Fibroblast of mammary gland (primary cell): ENCODE measurements at places on chromosomes 12 and 14.

GRCh38 chr14:64774272-64774671 lies 70.0 kb downstream of the PLEKHG3 start:
- DNase-seq = no peak

DNA sequence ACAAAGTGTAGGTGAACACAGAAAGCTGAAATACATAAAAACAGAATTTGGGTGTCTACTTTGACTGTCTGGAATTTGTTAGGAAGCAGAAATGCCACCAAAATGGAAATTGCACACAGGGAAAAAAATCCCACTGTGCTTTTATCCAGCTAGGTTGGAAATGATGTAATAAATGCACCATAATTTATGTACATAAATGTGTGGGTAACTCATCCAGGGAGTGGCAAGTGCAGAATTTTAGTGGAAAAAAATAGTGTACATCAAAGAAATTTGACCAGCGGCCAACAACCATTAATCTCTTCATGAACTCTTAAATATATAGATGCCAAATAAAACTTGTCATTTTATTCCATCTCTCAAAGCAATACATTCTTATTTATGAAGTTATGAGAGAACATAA lies 105.6 kb downstream of the LLPH start:
- no peak for DNase-seq

GRCh38 chr12:62631471-62632410 lies 165.1 kb downstream of the MON2 start:
- peak; percentile 90 for DNase-seq

DNA sequence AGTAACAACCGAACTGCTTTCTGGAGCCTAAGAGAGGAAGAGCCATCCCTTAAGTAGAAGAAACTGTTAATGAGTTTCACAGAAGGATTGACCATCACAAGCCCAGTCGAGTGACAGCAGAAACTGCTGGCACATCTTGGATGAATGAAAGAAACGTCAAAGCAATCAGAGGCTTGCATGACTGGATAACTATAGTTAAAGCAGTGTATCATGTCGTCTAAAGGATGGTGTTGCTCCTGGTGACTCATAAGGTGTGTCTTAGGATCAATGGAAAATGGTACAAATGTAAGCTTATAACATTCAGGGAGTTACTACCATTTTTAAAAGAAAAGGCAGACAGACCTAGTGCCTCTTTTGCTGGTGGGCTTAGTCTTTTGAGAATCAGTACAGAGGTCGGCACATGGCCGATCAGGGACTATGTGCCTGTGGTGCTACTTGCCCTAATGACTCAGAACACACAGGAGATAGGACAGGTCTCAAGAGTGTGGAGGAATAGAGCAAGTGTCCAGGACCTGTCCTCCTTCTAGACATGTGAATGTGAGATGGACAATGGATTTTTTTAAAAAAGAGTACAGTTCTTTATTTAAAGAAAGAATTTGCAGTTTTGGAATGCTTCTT lies 55.7 kb downstream of the TMX1 start:
- peak; percentile 48 for DNase-seq

- DNase-seq = no peak
Observed at GRCh38 chr14:56471056-56471455, 108.5 kb upstream of the TMEM260 start.

GRCh38 chr12:88063375-88063774 lies 34.2 kb upstream of the C12orf50 start:
- DNase-seq = peak; percentile 37

GRCh38 chr14:90536092-90536491 lies 139.3 kb downstream of the CALM1 start:
- peak; percentile 22 for DNase-seq

DNA sequence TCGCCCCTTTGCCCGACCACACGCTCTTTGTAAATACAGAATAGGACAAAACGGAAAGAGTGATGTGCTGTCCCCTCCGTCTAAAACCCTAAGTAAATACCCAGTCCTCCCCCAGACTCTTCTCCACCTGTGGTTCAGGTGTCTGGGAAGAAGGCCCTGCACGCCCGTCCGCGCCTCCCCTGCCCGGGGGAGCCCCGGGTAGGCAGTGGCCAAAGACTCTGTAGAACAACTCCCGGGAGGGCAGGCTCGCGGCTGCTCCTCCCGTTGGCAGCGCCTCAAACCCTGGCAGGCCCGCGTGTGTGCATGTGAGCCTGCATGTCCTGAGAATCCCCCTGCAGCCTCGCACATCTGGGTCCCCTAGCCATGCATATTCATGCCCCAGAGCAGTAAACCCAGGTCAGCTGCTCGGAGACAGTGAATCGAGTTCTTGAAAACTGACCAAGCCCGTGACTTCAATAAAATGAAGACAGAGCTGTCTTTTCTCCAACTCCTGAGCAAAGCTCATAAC lies 165.8 kb downstream of the MON2 start:
- DNase-seq = peak; percentile 56

GRCh38 chr12:6488240-6488639 lies 4.8 kb downstream of the MRPL51 start:
- no peak for DNase-seq
